A549 treated with AZD2906 at 1 μM for 4 hours (cell line): ENCODE measurements at places on chromosomes 2 and 18. TPM values are rescaled to one million over a fixed set of nuclear protein-coding genes. Genes with fewer than 3 reads are reported as not detected.

Gene SPRED2
- total RNA-seq: 28.3 to 37.1 TPM (median 34.3 TPM) in 5 replicates

Gene PLEK
- total RNA-seq: not detected in 5 replicates

Gene AGPS
- 32.4 to 42.4 TPM (median 36.2 TPM) in 5 replicates for total RNA-seq

Gene SPDYA
- 0.08 to 0.27 TPM (median 0.25 TPM) in 5 replicates for total RNA-seq

Gene PAIP2B
- 0.20 to 0.27 TPM (median 0.23 TPM) in 5 replicates for total RNA-seq

Gene AP1S3
- 27.8 to 48.2 TPM (median 28.4 TPM) in 5 replicates for total RNA-seq

Gene BMP10
- total RNA-seq: not detected in 5 replicates

Gene ADAM23
- 8.4 to 10.3 TPM (median 9.1 TPM) in 5 replicates for total RNA-seq

Gene KLHL41
- 0.14 to 0.24 TPM (median 0.19 TPM) in 5 replicates for total RNA-seq
